ENCODE measurements at places on chromosomes 2 and 18.

DNA sequence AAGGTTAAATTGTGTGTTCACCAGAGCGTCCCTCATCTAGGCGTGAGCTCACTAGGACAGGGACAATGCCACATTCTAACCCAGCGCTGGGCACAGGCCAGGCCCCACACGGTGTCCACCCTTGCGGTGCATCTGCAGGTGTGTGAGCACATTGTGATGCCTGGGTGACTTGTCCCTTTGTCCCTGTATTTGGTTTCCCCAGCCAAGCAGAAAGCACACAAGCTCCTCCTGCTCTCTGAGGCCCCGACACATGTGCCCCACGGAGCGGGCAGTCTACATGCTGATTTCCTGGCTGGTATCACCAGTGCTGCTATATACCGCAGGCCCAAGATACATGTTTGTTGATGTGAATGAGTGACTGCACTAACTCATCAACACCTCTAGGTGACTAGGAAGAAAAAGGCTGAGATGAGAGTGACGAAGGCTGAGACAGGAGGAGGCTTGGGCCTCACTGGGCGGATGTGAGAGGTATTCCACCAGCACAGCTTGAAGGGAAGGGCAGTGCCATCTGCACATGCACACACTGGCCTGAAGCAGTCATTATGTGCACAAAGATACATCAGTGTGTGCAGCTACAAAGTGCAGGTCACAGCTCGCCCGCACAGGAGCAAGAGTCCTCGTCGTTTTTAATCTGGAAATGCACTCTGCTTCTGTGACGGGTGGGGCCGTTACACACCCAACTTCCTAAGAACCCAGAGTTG, 205.9 kb downstream of the EIPR1 start:
- DNase-seq = no peak

GRCh38 chr2:157784169-157784822, 91.8 kb downstream of the ACVR1 start:
- no peak for DNase-seq

GRCh38 chr18:10751653-10752052, 225.8 kb downstream of the NAPG start:
- no peak for DNase-seq

DNA sequence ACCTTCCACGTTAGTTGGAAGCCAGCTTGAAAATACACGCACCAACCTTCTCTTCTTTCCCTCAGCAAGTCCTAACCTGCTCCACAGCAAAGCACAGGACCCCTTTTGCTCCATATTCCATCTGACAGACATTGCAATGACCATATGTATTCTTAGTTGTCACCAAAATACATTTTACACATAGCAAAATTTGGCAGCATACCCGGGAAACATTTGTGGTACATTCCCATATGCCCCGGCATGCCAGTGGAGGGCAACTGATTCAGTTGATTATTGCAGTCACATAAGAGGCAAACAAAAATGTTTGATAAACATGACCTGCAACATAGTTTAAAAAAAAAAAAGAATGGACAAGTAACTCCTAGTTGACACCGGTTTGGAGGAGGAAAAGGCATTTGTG, 202.1 kb upstream of the UBE2E3 start:
- DNase-seq = no peak

DNA sequence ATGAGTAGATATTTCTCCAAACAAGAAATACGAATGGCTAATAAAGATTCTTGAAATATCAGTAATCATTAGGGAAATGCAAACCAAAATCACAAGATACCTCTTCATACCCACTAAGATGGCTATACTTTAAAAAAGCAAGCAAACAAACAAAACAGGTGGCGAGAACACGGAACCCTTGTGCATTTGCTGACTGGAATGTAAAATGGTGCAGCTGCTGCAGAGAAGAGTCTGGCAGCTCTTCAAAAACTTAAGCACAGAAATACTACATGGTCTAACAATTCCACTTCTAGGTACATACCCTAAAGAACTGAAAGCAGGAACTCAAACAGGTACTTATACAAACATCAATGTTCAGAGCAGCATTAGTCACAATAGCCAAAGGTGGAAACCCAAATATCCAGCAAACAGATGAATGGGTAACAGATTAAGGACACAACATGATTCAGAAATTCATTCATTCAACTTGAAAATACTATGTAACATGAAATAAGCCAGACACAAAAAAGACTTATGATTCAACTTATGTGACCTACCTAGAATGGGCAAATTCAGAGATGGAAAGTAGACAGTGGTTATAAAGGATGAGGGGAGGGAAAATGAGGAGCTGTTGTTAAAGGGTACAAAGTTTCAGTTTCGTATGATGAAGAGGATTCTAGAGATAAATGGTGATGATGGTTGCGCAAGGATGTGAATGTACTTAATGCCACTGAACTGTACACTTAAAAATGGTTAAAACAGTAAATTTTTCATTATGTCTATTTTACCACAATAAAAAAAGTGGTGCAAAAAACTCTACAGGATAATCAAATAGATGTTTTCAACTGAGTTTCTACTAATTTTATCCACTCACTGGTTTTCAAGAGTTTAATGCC, 26.9 kb upstream of the GPR75 start:
- DNase-seq = no peak

DNA sequence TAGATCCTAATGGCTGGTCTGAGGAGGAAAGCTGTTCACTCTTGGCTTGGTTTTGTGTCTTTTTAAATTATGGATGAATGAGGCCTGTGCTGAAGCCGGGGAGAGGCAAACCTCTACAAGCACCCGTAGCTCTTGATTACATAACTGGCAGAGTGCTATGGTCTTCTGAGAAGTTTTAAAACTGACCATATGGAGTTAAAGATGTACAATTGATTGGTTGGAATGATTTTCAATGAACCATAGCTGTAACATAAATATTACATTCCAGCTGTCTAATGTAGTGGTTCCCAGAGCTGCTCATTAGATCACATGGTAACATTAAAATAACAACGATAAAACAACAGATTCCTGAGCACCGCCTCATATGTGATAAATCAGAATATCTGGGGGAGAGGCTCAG, 71.1 kb upstream of the MAP4K3 start:
- DNase-seq = no peak

DNA sequence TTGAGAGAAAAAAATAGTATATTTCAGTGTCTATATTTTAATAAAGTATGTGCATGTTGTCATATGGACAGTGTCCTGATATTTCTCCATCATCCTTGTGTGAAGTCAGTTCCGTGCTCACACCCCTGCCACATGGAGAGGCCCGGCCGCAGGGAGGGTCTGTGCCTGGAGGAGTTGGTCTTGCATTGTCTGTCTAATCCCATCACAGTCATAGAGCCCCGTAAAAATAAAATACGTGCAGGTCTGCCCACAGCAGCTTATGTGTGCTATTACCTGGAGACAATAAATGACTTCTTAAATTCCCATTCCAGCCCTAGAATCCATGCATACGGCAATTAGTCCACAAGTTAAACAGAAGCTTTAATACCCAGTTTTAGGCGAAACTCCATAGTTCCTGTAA, 20.1 kb downstream of the MAPRE2 start:
- no peak for DNase-seq

GRCh38 chr18:74724186-74724585, 126.5 kb downstream of the ZNF407 start:
- no peak for DNase-seq

- DNase-seq = no peak
These were observed 44.4 kb downstream of the MAP4K4 start for GRCh38 chr2:101741775-101742520.

GRCh38 chr2:160199683-160200389, at the start of gene ITGB6:
Gene ITGB6, minus strand, starts transcription at chr2:160200272. Its CDS starts 209 bp downstream, at chr2:160200063.
- peak; percentile 81 for DNase-seq

DNA sequence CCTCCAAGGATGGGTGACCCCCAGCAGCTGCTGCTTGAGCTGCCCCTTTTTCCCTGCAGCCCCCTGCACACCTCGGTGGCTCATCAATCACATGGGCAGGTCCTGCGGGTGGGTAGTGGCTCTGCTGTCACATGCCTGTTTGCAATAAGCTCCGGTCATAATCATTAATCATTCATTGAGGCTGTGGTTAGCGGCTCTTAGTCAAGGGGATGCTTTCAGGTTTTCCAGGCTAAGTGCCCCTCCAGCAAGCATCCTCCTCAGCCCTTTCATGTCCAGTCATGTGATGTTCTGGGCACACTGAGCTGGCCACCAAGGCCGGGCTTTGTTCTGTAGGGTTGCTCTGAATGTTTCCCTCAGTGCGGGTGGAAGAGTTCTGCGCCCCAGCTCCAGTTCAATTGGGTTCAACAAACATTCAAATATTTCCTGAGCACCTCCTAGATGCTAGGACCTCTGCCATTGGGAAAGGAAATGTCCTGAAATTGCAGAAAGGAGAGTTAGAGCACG, 96.4 kb upstream of the LDAH start:
- no peak for DNase-seq

- DNase-seq = no peak
These were observed 61.3 kb downstream of the PMAIP1 start for GRCh38 chr18:59961070-59961469.

DNA sequence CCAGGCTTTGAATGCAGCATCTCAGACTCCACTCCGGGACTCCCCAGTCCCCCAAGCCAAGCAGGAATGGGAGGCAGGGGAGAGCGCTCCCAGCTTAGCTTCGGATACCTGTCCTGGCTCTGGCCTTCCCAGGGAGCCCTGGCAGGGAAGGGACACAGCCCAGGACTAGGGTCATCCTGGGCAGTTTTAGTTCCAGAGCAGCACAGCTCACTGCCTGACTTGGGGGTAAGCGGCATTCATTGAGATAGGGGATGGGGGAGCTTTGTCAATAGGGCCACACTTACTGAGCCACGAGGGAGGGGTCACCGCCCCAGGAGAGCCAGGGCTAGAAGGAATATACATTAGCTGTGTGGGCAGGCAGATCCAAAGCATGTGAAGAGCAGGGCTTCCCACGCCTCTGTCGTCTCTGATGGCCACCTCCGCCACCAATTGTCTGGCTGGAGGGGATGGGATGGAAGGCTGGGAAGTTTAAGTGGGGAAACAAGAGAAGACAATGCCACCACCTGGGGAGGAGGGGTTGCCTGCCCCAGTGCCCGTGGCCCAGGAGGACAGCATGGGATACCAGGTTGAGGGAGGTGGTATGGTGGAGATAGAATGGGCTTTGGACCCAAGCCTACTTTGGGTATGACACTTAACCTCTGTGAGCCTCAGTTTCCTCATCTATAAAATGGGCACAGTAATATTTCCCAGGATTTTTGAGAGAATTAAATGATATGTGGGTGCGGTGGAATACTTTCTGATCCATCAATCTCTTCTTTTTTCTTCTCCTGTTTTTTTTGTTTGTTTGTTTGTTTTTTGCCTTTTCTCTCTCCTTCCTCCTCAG, 40.2 kb downstream of the SCTR start:
- DNase-seq = no peak

- DNase-seq = no peak
These were observed 673.8 kb downstream of the ADCYAP1 start for GRCh38 chr18:1578505-1578904.

DNA sequence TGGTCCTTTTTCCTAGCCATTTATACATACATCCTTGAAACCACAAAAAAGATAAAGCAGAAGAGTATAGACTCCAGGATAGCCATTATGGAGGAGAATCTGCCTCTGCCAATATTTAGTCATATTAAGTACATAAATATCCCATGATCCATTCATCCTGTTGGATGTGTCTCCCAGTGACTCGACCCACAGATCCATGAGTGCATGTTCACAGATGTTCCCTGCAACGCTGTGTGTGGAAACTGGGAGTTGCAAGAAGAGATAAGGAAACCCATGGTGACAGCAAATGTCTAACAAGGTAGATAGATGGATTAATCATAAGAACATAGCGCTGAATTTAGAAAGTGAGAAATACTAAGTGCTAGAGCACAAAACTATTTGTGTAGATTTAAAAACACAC, 34.5 kb downstream of the STK39 start:
- peak; percentile 38 for DNase-seq

- no peak for DNase-seq
These were observed at the start of gene KYNU for GRCh38 chr2:142877216-142877838. Gene KYNU, plus strand, starts transcription at chr2:142877664. Its CDS starts 7,704 bp downstream, at chr2:142885368.

GRCh38 chr2:240529344-240529999, 28.3 kb downstream of the ANKMY1 start:
- DNase-seq = no peak

- peak; percentile 27 for DNase-seq
These were observed 71.0 kb upstream of the SP3 start for GRCh38 chr2:174035981-174036742.

GRCh38 chr2:214995409-214995808, 143.0 kb downstream of the ABCA12 start:
- no peak for DNase-seq

DNA sequence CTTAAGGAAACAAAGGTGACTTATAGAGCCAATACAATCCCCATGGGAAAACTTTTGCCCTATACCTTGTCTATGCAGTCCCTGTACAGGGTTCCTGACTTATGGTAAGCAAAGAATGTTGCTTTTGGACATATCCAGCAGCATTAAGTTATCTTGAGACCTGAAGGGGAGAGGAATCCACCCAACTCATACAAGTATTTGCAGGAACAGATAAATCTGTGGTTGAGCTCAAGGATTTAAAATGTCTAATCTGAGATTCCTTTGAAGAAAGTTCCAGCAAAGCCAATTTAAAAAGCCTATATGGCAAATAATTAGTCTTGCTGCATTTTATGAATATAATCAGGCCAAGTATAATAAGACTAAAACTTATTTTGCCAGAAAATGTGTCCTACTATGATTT, 739.5 kb upstream of the CDH2 start:
- DNase-seq = no peak

GRCh38 chr2:64327129-64327509, 126.8 kb upstream of the LGALSL start:
- DNase-seq = no peak

DNA sequence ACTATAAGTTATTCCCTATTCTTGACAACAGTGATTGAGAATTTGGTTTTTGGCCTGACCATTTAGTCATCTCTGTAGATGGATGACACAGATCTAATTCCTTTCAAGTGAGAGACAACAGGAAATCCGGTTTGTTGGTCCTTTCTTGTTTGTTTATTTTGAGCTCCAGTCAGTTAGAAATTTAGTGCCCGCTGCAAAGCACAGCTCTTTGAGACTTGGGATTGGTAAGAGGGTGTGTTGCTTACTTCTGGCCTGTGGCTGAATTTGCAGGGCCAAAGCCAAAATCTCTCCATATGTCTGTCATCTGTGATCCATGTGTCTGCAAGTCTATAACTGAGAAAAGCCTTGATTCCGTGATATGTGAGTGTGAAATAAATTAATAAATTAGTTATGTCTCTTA, 74.3 kb downstream of the BIN1 start:
- peak; percentile 42 for DNase-seq

GRCh38 chr2:239169311-239170048, 231.3 kb downstream of the HDAC4 start:
- DNase-seq = no peak

DNA sequence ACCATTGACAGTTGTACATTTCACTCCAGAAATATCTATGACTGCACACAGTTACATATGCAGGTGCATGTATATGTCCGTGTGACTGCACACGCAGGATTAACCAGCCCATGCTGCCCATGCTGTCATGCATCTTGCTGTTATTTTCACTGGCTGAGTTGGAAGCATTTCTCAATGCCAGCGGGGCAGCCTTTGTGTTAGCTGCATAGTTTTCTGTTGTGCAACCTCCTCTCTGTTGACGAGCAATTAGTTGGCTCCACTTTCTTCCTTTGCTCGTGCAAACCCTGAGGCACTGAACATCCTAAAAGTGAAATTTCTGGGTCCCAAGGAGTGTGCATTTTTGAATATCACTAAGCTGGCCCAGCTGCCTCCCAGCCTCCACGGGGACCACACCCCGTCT, 133.4 kb upstream of the GLI2 start:
- DNase-seq = no peak

GRCh38 chr2:119426801-119427395, 4.8 kb upstream of the TMEM37 start:
- no peak for DNase-seq
